ENCODE measurements at places on chromosomes 7 and 10.
A peak's percentile ranks its signal among the peaks of the same experiment; 100 is the strongest.

DNA sequence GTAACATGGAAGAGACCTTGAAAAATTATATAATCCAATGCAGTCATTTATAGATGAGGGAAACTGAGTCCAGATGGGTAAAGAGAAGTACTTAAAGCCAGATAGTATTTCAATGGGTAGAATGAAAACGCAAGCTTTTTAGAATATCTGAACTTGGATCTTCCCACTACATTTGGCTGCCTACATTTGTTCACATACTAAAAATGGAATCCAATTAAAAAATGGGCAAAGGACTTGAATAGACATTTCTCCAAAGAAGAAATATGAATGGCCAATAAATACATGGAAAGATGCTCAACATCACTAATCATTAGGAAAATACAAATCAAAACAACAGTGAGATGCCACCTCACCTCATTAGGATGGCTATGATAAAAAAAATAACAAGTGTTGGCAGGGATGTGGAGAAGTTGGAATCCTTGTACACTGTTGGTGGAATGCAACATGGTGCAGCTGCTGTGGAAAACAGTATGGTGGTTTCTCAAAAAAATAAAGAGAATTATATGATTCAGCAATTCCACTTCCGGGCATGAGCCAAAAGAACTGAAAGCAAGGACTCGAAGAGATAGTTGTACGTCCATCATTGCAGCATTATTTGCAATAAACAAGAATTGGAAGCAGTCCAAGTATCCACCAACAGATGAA, 188.0 kb downstream of the FRMD4A start:
- DNase-seq = no peak

- no peak for DNase-seq
Measured at GRCh38 chr10:133336577-133337369, at the start of gene CALY. TSS of gene CALY (minus strand) at chr10:133336896. CDS start at chr10:133328989, 7,907 bp downstream.

GRCh38 chr7:72462311-72462710, 50.2 kb upstream of the CALN1 start:
- DNase-seq = no peak

DNA sequence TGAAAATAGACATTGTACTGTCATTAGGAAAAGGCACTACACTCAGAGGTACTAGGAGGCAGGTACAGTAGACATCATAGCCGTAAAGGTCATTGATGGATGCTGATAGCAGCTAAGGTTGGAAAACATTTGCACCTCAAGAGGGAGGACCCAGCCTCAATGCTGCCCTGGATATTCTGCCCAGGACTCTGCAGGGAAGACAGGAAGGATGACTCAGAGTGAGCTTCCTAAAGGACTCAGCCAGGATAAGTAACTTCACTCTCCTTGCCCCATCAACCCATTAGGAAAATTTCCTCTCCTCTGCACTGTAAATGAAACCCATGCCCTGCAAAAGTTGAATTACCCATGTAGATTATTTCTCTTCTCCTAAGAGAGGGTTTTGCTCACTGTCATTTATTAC, 617.9 kb upstream of the MKI67 start:
- DNase-seq = no peak

DNA sequence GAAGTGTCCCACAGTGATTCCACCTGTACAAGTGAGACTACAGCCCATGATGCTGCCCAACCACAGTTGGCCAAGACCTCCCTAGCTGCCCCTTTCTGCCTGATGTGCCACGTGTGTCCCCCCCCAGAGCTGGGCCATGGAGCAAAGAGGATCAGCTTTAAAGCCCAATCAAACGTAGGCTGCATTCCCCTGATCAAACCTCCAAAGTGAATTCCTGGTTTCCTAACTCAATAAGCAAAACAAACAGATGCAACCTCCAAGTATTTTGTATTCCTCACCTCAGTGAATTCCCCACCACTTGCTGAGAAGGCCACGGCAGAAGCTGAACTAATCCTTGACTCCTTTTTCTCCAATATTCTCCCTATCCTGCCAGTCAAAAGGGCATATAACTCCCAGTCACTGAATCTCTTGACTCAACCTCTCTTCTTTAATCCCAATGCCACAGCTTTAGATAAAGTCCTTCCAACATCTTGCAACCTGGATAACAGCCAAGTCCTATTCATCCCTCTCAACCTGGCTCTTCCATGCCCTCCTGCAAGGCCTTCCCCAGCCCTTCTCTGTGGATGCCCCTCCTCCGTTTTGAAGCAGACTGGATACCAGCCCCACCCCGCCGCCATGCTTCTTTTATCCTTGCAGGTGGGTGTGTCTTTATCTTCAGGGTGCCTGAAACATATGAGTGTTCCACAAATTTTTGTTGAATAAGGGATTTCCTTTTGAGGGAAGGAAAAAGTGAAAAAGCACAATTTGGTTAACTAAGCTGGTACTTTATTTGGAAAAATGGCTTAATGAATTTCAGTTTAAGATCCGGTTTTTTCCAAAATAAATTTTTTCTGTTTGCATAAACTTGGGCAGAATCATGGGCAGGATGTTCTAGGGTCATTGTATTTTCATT, 285.2 kb upstream of the MKLN1 start:
- DNase-seq = no peak

DNA sequence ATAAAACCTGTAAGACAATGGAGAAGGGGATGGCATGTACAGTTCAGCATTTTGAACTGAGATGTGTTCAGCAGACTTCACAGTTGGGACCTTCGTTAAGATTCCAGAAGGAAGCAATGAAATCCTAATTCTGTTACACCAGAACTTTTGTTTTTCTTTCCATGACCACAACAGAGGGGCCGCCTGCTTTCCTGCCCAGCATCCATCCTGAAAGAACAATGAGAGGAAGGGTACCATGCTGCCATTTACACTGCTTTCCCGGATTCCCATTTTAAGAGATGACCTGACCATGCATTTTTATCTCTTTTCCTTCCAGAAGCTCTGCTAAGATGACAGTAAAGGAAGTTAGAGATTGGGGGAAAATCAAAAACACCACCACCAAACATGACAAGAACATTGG, 92.7 kb downstream of the PIP4K2A start:
- no peak for DNase-seq

- no peak for DNase-seq
Measured at GRCh38 chr7:444606-445005, 75.0 kb downstream of the PDGFA start.

GRCh38 chr10:82888809-82889455, 1013.9 kb downstream of the NRG3 start:
- no peak for DNase-seq

DNA sequence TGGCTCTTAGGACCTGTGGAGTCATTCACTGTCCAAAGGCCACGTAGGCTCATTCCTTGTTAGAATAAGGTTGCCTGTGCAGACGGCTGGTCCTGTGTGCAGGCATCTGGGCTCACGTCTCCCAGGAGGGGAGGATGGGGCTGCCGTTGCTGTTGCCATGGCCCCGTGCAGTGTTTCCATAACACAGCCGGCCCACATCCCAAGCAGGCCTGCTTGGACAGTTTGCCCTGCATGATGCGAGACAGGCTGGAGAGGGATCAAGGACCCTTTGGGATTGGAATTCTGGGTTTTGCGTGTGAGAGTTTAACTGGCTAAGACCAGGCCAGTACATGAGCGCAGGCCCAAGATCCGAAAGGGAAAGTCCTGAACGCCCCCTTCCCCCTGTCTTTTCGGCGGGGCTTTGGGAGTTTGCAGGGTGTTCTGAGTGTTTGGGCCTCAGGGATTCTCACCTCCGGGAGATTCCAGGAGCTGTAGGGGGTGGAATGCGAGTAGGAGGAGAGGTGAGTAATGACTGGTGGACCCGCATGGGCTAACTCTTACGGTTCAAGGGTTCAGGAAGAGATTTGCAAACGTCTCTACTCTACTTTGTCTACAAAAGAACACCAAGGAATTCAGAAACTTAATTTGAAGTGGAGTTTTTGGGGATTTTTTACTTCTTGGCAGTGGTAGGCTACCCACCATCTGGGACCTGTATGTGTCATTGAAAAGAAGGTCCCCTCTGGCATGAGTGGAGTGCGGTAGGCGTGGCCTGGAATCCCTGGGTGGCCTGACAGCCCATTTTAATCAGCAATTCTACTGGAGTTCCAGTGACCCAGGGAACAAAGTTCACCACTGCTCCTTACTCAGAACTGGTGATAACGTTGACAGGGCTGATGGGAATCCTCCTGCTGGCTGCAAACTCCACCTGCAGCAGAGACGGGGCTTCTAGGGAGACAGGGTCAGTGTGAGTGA, 125.4 kb downstream of the ITIH5 start:
- DNase-seq = no peak

GRCh38 chr10:58697691-58698090, 185.0 kb downstream of the BICC1 start:
- DNase-seq = no peak

- no peak for DNase-seq
Measured at GRCh38 chr7:133183969-133184368, 68.9 kb upstream of the EXOC4 start.

DNA sequence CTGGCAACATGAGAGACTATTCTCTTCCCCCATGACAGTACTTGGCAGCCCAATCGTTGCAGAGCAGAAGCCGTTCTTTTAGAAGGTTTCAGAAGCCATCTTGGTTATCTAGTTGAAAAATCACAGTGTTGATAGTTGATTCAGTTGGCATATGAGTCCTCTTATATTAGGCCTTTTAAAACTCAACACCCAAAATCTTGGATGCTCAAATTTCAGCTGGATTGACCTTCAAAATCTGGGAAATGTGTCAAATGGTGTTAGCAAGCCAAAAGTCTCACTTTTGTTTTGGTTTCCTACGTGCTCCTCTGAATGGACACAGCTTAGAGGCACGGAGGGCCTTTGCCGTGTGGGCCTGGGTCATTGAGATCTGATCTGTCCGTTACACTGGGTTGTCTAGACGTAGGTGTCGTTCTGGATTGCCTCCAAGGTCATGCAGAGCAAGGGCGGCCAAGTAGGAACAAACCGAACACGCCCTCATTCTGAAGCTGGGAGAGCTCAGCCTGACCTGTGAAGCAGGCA, 59.3 kb upstream of the BMPER start:
- DNase-seq = no peak

GRCh38 chr10:104546756-104547155, 94.3 kb upstream of the SORCS3 start:
- DNase-seq = no peak

GRCh38 chr7:87220734-87221215, 1.2 kb upstream of the TMEM243 start:
- DNase-seq = no peak

GRCh38 chr10:30510184-30510931, 76.4 kb downstream of the MAP3K8 start:
- peak; percentile 97 for DNase-seq

- DNase-seq = no peak
Measured at GRCh38 chr7:39349452-39350123, 216.6 kb upstream of the YAE1 start.

DNA sequence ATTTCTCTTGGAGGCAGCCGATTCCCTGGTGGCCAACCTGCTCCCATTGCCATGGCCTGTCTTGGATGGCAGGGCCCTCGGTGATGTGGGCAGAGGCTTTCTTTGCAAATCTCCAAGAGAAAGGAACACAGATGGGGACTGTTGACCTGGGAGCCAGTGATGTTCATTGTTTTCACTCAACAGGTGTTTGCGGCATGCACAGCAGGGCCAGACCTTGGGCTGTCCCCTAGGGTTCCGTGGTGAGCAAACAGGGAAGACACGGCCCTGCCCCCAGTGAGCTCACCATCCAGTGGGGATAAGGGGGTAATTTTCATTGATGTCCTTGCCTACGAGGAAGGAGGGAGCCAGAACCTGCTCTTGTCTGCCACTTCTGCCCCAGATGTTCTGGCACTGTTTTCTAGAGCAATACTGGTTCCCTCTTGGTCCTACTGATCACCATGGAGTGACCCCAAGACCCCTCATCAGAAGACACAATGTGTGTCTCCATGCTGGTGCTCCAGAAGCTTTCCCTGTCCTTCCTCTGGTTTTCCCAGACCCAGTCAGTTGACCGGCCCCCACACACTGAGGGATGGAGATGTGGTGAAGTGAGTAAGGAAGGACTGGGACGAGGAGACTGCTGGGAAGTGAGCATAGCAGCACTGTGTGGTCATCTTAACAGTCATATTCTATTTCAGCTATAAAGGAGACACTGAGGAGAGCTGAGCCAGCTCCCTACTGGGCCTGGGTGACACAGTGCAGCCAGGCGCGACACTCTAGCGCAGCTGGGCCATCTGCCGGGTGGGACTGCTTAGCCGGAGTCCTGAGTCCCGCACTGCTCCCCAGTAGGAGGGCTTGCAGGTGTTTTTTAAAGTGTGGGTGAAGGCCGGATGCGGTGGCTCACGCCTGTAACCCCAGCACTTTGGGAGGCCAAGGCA, 20.4 kb upstream of the FIGNL1 start:
- DNase-seq = no peak

DNA sequence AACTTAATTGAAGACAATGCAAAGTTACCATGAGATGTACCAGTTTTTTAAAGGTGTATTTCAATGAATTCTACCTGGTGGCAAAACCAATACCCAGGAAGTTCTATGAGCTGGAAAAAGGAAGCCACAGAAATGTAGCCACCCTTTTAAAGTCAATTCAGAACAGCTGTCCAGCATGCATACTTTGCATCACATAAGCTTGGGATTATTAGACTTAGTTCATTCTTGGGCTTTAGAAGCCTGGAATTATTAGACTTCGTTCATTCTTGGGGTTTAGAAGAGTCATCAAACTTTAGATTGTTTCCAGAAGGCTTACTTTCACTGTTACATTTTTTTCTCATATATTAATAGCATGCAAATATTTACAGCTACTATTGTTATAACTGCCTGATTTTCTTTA, 20.9 kb downstream of the SLC25A13 start:
- no peak for DNase-seq

- DNase-seq = peak; percentile 73
Measured at GRCh38 chr7:25854608-25855497, 297.1 kb upstream of the NFE2L3 start.

GRCh38 chr10:60910543-60910942, 33.4 kb downstream of the RHOBTB1 start:
- DNase-seq = peak; percentile 48

- no peak for DNase-seq
Measured at GRCh38 chr10:62058476-62058875, 157.0 kb downstream of the ARID5B start.

DNA sequence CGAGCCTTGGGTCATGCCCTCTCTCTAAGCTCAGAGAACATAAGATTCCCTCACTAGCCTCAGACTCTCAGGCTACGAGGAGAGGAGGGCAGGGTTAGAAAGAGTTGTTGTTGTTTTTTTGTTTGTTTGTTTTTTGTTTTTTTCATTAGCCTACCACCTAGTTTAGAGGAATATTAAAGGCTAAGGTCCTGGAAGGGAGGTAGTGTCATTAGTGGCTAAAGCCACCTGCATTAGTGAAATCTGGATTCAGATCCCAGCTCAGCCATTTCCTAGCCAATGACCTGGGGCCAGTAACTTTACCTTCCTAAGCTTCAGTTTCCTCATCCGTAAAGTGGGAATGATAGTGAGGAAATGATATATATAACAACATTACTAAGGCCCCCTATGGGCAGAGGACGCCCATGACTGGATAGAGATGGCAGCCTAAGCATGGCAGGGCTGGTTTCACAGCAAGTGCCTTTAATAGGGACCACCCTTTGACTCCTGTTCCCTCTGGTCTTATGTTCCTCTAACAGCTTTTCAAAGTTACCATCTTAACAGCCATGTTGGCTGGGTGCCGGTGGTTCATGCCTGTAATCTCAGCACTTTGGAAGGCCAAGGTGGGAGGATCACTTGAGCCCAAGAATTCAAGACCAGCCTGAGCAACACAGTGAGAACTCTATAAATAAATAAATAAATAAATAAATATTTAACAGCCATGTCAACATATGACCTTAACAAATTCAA, 5.1 kb downstream of the DDIT4 start:
- DNase-seq = no peak

Measured in suppressor macrophage treated with lipopolysaccharide for 1 hour (primary cell).